ENCODE measurements at places on chromosomes 6 and 20. TPM values are rescaled to one million over a fixed set of nuclear protein-coding genes. Genes with fewer than 3 reads are reported as not detected.

DNA sequence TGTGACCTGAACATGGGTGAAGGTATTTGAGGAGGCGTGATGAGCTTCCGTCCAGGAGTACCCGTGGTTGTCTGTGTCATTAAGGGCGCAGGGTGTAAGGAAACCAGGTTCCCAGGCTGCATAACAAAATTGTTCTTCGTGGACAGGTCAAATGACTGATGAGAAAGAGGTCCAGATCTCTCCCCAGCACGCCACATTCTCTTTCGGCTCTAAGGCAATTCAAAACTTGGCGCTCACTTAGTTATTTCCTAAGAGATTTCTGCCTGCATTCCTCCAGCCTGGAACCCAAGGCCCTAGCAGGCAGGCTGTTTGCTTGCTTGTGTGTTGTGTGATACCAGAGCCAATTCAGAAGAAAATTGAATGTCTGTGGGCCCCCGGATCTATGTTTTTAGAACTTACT lies 139.9 kb downstream of the AGPAT4 start:
- no peak for DNase-seq

GRCh38 chr6:10690651-10691445 lies 3.6 kb downstream of the C6orf52 start:
- no peak for DNase-seq

DNA sequence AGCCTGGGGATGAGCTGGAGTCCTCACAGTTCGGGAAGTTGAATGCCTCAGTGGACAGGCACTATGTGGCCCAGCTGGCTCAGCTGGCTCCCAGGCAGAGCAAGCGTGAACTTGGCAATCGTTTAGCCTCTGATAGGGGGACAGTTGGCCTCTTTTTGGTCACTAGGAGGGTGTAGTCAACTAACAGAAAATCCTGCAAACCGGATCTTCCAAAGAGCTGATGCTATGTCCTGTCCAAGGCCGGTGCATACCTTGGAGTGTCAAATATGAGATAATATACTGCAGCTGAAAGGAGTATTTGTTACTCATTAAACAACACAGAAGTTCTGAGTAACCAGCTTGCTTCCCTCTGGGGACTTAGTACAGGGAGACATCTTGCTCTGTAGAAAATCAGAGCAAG lies 126.2 kb upstream of the EXOC2 start:
- DNase-seq: no peak

- DNase-seq: peak; percentile 53
Observed at GRCh38 chr20:20864351-20865096, 152.1 kb upstream of the RALGAPA2 start.

GRCh38 chr6:138129190-138129589 lies 22.0 kb upstream of the PERP start:
- DNase-seq: no peak

DNA sequence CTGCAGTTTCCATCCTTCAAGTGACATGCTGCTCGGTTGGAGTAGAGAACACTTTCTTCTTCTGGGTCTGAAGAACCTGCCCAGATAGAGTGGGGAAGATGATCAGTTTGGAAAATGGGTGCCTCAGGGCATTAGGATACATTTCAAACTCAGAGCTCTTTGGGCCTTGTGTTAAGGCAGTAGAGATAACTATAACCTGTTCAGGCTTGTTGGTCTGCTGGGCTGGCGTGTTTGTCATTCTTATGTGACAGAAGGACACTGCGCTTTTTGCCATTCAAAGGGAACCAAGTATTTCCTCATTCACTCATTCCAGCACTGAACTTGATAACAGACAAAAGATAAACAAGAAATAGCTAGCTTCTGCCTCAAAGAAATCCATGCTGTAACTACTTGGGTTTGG lies 3.8 kb downstream of the TOMM34 start:
- DNase-seq: no peak

DNA sequence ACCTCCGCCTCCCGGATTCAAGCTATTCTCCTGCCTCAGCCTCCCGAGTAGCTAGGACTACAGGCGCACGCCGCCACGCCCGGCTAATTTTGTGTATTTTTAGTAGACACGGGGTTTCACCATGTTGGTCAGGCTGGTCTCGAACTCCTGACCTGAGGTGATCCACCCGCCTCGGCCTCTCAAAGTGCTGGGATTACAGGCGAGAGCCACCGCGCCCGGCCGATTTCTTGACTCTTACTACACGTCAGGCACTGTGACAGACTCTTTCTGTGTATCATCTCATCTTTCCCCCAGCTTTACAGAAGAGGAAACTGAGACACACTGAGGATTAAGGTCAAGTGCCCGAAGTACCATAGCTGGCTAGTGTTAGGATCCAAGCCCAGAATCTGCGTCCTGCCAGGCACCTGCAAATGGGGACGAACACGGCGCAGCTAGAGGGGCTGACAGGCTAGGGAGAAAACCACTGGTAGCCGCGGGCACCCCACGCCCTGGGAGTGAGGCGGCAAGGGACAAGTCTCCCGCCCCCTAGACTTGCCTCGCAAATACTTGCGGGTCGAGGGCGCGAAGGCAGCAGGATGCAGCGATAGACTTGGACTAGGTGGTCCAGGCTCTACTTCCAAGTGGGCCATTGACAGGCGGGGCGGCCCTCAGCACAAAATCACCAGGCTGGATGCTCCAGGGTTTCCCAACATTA lies 1.1 kb upstream of the TAF8 start:
- DNase-seq: no peak

GRCh38 chr6:111653979-111654378 lies 48.3 kb upstream of the TRAF3IP2 start:
- no peak for DNase-seq

DNA sequence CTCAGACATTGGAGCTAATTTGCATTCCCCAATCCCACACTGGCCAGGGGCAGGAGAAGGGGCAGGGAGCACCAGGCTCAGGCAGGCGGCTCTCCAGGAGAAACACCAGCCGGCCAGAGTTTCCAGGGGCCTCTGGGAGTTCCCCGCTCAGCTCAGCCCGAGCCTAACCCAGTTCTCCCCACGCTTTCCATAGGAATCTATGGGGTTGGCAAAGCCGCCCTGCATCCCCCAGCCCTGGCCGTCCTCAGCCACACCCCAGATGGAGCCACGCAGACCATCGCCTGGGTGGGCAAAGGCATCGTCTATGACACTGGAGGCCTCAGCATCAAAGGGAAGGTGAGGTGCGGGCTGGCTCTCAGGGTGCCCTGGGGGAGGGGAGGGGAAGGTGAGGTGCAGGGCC lies 8.2 kb downstream of the NPEPL1 start:
- DNase-seq: no peak

GRCh38 chr6:25749837-25750236 lies 4.7 kb upstream of the SLC17A4 start:
- DNase-seq: no peak

GRCh38 chr6:24460966-24461365 lies 28.4 kb downstream of the GPLD1 start:
- no peak for DNase-seq

DNA sequence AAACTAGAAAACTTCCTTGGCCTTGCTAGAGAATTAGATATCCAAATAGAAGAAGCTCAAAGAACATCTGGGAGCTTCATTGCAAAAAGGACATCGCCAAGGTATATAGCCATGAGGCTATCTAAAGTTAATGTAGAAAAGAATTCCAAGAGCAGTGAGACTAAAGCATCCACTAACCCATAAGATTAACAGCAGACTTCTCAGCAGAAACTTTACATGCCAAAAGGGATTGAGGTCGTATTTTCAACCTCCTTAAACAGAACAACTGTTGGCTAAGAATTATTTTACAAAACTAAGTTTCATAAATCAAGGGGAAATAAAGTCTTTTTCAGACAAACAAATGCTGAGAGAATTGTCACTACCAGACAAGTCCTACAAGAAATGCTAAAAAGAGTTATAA lies 149.1 kb upstream of the COL21A1 start:
- no peak for DNase-seq

GRCh38 chr6:5025911-5026819 lies 22.3 kb upstream of the RPP40 start:
- peak; percentile 73 for DNase-seq

DNA sequence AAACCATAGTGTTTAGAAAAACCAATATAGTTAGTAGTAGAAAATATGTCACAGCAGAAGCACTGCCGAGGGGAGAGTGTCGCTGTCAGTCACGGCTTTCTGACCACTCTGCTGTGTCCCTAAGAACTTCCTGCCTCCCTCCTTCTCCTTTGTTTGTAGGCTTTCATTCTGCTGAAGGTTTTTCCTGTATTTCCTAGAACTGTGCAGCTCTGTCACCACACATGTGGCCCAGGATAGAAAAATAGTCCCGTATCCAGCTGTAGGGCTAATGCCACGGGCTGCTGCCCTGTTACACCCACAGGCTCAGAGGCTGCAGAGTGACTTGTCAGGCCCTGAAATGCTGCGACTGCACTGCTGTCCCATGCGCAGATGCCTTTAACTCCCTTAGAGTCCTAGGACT lies 52.6 kb upstream of the SYNJ2 start:
- DNase-seq: no peak

- DNase-seq: no peak
Observed at GRCh38 chr6:163437466-163437865, 22.9 kb downstream of the QKI start.

- no peak for DNase-seq
Observed at GRCh38 chr6:15843764-15844163, 180.9 kb upstream of the DTNBP1 start.

- DNase-seq: no peak
Observed at GRCh38 chr6:157887892-157888291, 64.8 kb downstream of the SNX9 start.

DNA sequence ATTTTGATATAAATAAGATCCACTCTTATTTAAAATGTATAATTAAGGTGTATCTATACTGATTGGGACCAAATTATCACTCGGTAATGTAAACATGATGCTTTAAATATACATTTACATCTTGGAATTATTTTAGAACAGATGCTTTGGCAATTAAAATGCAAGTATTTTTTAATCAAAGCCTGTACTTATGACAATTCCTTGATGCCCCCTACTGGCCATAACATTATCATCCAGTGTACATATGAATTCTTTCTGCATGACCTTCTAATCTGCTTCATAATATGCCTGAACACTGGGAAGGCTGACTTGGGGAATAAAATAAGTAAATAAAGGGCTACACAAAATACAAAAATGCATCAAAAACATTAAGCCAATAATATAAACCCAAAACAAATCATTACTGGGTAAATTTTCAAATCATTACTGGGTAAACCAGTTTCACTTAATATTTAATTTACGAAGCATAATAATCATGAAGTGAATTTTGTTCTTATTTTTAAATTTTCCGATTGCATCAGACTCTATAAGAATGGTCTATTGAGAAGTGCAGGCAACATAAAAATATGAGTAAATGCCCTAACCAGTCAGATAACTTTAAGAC lies 65.1 kb downstream of the CGA start:
- peak; percentile 53 for DNase-seq

- no peak for DNase-seq
Observed at GRCh38 chr20:43942667-43943285, 28.1 kb downstream of the TOX2 start.

DNA sequence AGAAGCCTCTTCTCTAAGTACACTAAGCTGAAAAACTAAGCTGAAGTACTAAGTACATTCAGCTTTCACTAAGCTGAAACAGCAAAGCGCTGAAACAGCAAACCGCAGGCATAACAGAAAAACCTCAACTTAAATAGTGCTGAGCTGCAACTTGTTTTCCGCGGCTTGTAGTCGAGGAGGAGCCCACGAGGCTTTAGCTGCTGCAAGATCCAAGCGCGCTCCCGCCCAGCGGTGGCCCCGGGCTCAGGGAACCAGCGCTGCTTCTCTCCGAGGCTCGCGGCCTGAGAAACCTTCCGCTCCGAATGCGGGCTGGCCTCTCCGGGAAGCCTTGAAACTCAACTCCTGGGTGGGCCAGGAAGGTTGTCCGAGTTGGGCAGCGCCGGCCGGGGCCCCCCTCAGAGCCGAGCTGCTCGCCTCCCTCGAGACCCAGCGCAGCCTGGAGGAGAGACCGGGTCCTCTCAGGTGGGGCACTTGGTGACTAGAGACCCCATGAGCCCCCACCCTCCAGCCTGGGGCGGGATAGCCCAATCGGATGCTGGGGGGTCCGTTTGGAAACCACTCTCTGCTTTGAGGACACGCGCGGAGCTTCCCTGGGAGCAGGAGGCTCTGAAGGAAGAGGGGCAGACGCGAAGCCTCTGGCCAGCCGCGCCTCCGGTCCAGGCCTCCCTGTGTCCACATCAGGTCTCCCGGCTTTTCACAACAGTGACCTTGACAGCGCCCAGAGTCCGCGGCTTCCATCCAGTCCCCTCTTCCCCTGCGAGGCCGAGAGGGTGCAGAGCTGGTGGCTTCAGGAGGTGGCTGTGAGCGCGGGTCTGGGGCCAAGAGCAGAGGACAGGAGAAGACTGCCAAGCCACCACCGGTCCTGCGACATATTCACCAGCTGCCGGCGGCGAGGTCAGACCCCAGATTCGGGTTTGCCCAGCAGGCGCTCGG lies 38.1 kb upstream of the HLA-E start:
- peak; percentile 27 for DNase-seq

- DNase-seq: no peak
Observed at GRCh38 chr6:25042984-25043725, 107.4 kb upstream of the RIPOR2 start.

GRCh38 chr6:15534974-15535373 lies 127.9 kb downstream of the DTNBP1 start:
- no peak for DNase-seq

GRCh38 chr20:35179292-35180212 lies 7.7 kb downstream of the PROCR start:
- DNase-seq: no peak

The JPH2 gene
- polyA plus RNA-seq: 1.4 TPM

The SPDEF gene
- polyA plus RNA-seq: 0.07 TPM

The C4B gene
- 22.3 TPM for polyA plus RNA-seq

The PNPLA1 gene
- 2.5 TPM for polyA plus RNA-seq

The PLN gene
- 4.8 TPM for polyA plus RNA-seq

The SLC17A3 gene
- 1.3 TPM for polyA plus RNA-seq

The TGM2 gene
- polyA plus RNA-seq: 31.8 TPM

The FAM110A gene
- 7.6 TPM for polyA plus RNA-seq

The PKIB gene
- 1.3 TPM for polyA plus RNA-seq

The RIPOR2 gene
- polyA plus RNA-seq: 8.8 TPM

The TAGAP gene
- 0.78 TPM for polyA plus RNA-seq

The SPEF1 gene
- polyA plus RNA-seq: 1.7 TPM

The JAG1 gene
- 213 TPM for polyA plus RNA-seq

The SSTR4 gene
- not detected for polyA plus RNA-seq

The ENPP1 gene
- polyA plus RNA-seq: 25.9 TPM

All from left kidney (tissue), 8 donors.